ENCODE measurements at places on chromosomes 5 and 9.
A peak's percentile ranks its signal among the peaks of the same experiment; 100 is the strongest.

- DNase-seq: no peak
Measured at GRCh38 chr9:81479573-81479972, 209.8 kb downstream of the TLE1 start.

- no peak for DNase-seq
Measured at GRCh38 chr9:2082772-2083171, 67.6 kb downstream of the SMARCA2 start.

GRCh38 chr5:133701871-133702270 lies 89.5 kb upstream of the FSTL4 start:
- DNase-seq: no peak

GRCh38 chr5:15737871-15738664 lies 238.1 kb downstream of the FBXL7 start:
- DNase-seq: no peak

DNA sequence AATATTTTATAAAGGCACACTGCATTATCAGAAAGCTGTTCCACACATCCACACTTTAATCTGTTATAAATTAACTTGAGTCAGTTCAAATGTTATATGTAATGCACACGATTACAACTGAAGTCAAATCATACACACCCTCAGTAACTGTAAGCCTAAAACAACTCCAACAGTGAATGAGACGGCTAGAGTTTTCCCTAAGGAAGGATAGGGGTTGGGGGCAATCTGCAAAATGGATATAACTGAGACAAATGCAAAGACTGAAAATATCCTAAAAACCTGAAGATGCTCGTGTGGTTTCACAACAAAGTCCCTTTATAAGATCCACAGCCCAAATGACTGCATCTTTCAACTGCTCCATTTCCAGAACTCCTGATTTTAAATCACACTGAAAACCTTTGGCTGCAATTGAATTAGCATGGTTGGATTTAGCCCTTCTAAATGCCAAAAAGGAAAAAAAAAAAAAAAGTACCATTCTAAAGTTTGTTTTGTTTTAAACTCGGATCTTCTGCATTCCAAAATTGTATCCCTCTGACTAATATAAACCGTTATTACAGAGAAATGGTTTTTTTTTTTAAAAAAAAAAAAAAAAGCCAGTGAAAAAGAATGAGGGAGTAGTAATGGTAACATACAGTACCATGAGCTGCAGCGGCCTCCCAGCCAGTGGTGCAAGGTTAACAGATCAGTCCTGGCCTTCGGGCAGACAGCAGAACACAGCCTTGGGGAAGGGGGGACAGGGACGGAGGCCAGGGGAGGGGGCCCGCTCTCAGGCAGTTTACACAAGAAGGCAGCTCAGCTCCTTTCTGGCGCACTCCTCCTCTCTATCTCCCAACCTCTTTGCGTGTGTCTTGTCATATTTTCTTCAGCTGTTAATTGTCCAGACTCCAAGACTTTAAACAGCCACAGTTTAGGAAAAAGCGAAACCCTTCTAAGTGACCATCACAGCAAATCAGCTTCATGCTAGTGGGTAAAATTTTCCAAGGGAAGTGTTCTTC lies 166.1 kb downstream of the BNC2 start:
- DNase-seq: no peak

- DNase-seq: no peak
Measured at GRCh38 chr9:114054191-114054690, 23.9 kb downstream of the AMBP start.

GRCh38 chr9:88530051-88530450 lies 4.9 kb upstream of the NXNL2 start:
- no peak for DNase-seq

GRCh38 chr5:160616712-160617497 lies 195.2 kb downstream of the PTTG1 start:
- DNase-seq: no peak

DNA sequence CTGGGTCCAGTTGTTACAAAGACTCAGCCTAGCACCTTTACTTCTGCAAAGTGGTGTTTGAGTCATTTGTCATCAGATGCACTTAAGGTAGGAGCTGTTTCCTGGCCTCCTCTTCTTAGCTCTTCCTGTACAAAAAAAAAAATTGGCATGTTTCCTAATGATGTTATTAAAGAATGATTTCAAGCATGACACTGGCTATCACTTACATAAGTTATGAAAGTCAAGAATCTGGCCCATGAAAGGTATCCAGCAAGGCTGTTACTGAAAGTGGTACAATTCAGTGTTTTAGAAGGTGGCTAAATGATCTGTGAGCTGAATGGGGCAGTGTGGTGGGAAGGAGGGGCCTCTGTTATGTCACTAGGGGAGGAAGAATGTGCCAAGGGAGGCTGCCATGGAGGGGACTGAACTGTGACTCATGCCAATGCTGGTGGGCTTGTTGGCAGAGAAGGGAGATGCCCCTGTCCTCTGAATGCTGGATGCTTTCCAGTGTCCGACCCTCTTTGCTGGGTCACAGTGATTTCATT lies 175.1 kb upstream of the MAP1B start:
- DNase-seq: peak; percentile 40

- no peak for DNase-seq
Measured at GRCh38 chr5:144028058-144028457, 142.4 kb downstream of the YIPF5 start.

GRCh38 chr5:159548517-159548916 lies 218.2 kb upstream of the IL12B start:
- no peak for DNase-seq

GRCh38 chr5:38650540-38650939 lies 94.1 kb upstream of the LIFR start:
- no peak for DNase-seq

DNA sequence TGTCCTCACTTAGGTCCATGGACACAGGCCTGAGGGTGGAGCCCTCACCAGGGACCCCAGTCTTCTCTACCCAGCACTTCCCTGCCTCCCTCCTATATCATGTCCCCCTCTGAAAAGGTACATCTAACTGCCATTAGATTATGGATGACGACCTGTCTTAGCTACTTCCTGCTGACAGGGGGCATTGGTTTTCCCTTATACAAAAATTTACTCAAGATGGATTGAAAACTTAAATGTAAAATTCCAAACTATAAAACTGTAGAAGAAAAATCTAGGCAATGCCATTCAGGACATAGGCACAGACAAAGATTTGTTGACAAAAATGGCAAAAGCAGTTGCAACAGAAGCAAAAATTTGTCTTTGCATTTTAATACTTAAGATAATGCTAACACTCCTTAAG lies 623.2 kb upstream of the FAM174A start:
- no peak for DNase-seq

DNA sequence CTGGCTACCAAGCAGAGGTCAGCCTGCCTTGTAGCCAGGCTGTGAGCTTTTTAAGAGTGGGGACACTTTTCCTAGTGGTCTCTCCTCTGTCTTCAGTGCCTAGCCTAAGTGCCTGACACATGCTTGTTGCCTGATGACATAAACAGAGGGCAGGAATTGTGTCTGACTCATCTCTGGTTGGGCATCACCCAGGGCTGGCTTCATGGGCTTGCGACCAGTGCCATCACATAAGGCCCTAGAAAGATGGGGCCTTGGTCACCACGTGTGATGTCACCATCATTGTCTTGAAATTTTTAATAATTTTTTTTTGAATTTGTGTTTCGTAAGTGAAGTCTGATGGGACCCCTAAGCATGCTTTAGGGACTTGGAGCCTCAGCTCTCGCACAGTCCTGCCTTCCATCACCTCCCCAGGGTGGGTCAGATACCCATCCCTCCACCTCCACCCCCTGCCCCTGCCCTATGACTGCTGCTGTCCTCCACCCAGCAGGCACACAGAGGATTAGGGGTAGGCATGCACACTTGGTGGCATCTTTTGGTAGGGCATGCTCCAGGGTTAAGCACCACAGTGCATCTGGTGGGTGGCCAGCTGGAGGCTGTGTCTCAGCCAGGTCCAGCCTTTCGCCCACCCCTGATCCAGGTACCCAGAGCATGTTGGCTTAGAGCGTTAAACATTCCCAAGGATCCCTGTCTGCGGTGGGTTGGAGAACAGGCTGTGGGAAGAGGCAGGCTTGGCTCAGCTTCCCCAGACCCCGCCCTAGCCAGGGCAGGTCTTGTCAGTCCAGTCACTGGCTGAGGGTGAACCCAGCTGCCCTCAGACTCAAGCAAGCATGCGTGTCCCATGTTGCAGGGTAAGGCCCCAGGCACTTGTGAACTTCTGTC lies 80.1 kb upstream of the SH3PXD2B start:
- no peak for DNase-seq

DNA sequence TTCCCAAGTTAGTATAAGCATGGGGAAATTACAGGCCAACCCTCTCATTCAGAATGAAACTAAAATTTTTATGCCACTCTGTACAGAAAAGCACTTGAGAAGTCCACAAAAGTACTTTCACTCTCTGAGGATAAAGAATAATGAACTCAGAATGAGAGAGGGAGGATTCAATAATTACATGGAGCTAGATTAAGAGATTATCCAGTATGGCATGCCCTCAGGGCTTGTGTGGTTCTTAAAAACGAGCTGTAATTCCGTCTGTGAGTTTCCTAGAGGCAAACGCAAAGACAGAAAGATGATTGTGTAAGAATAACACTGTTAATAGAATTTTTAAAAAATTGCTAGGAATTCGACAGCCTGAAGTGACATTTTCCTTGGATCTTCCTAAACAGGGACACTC lies 126.8 kb upstream of the PTCH1 start:
- no peak for DNase-seq

GRCh38 chr5:14980698-14981097 lies 109.1 kb upstream of the ANKH start:
- DNase-seq: no peak

DNA sequence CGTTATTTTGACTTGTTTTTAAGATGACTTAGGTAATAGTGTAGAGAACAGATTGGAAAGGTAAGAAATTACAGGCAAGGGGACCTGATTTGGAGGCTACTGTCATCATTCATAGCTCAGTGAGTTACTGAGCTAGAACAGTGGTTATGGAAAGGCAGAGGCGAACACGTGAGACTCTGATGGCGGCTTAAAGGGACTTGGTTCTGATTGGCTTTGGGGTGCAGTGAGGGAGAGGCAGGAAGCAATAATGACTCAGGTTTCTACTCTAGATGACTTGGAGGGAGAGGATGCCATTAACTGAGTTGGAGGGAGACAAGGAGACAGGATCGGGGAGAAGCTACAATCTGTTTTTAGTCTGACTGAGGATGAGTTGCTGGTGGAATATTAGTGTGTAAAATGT lies 3.0 kb downstream of the F2RL2 start:
- DNase-seq: no peak
